Nephron progenitor cell (in vitro differentiated cells): ENCODE measurements at places on chromosomes 1 and 21.

DNA sequence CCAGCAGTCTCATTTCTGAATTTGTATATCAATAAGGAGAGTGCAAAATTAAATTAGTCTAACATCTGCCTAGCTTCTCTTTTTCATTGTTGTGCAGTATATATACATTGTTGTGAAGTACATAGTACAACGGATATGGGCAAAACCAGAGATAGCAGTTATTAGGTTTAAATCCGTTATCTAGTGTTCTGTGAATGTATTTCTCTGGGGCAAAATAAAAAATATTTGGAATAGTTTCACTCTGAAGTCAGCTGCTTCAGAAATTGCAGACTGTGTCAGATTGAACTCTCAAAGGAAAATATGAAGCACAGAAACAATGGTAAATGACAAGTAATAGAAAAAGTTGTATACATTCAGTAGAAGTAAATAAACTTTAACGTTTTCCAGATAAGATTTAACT lies 836.5 kb upstream of the CXADR start:
- no peak for DNase-seq

- no peak for DNase-seq
Measured at GRCh38 chr1:229249854-229250644, 20.9 kb upstream of the RAB4A start.

- DNase-seq = no peak
Measured at GRCh38 chr1:234980645-234981396, 147.8 kb downstream of the TOMM20 start.

DNA sequence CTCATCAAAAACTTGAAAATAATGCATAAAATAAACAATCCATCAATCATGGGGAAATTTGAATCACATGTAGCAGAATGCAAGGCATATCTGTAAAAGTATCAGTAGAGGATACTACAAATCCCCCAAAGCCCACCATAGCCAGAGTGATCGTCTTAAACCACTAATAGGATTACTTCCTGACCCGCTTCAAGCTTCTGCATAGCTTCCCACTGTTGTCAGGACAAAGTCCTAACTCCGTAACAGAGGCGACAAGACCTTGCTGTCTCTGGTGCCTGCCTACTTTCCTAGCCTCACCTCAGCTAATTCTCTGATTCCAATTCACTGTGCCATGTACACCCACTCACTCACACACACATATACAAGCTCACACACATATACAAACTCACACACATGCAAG lies 161.2 kb upstream of the NFIA start:
- no peak for DNase-seq

DNA sequence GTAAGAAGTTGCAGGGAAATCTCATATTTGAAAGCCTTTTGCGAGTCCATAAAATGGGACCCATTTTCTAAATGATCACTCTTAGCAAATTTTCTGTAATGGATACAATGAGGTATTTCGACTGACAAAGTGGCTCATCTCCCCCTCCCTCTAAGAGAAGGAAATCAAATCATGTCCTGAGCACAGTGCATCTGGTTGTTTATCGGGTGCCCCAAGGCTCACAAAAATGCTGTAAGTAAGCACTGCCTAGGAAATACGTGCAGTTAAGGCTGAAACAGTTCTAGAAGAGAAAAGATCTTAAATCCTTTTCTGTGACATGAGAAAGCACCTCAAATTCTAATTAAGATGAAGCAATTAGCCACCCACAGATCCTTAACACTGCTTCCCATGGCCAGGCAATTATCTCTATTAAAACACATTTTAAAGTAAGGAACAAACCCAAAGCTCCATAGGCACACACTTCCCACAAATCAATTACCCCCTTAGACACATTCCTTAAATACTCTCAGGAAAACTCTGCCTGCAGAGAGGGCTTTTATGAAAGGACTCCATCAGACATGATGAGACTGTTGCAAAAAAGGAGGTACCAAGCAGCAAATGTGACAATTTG lies 216.3 kb downstream of the KCNH1 start:
- DNase-seq = no peak
